Brain microvascular endothelial cell (primary cell): ENCODE measurements at places on chromosomes 4 and X.

DNA sequence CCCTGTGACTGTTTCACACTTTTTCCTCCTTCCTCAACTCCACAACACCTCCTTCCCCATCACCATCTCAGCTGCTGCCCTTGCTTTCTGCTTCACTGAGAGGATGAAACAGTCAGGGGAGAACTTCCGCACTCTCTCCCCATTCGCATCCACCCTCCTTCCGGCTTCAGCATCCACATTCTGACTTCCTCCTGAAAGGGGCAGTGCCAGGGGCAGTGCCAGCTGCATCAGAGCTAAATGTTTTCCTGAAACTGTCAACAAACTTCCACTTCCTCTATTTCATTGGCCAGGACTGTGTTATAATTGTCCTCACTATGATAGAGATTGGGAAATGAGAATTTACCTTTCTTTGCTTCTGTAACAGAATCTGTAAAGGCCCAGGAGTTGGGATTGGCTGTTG lies 18.2 kb upstream of the RASL11B start:
- DNase-seq = no peak

- DNase-seq = no peak
Observed at GRCh38 chrX:154327038-154327820, 31.6 kb downstream of the TKTL1 start.

GRCh38 chrX:44017676-44018075 lies 44.5 kb upstream of the NDP start:
- no peak for DNase-seq

GRCh38 chr4:94523617-94524016 lies 71.9 kb downstream of the PDLIM5 start:
- peak; percentile 66 for DNase-seq

DNA sequence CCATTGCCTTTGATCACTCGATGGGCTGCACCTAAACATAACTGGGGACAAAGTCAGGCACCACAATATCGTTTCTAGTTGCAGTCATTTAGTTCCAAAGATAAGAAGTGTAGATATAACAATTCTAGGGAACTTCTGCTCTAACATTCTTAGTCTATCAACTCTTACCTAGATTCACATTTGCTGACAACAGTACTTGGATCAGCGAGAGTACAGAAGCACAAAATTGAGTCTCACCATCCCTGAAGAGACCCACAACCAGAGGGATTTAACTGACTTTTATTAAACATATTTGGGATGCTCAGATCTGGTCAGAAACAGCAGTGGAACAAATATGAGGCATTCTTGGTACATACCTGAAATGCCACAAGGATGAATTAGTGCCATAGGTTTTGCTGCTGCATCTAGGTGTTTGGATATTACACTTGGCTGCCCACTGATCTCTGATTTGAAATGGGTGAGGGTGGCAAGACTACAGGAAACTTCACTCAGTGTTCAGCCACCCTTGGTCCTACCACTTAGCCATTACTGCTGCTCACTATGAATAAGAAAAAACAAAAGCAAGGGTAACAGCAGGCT lies 28.9 kb upstream of the HUWE1 start:
- DNase-seq = no peak
